Naive thymus-derived CD8-positive, alpha-beta T cell (primary cell): ENCODE measurements at places on chromosomes 7 and 10.
A peak's percentile ranks its signal among the peaks of the same experiment; 100 is the strongest.

GRCh38 chr7:129166745-129167144, 21.7 kb upstream of the SMO start:
- no peak for DNase-seq

- no peak for DNase-seq
Observed at GRCh38 chr10:27618036-27618615, 114.0 kb downstream of the RAB18 start.

DNA sequence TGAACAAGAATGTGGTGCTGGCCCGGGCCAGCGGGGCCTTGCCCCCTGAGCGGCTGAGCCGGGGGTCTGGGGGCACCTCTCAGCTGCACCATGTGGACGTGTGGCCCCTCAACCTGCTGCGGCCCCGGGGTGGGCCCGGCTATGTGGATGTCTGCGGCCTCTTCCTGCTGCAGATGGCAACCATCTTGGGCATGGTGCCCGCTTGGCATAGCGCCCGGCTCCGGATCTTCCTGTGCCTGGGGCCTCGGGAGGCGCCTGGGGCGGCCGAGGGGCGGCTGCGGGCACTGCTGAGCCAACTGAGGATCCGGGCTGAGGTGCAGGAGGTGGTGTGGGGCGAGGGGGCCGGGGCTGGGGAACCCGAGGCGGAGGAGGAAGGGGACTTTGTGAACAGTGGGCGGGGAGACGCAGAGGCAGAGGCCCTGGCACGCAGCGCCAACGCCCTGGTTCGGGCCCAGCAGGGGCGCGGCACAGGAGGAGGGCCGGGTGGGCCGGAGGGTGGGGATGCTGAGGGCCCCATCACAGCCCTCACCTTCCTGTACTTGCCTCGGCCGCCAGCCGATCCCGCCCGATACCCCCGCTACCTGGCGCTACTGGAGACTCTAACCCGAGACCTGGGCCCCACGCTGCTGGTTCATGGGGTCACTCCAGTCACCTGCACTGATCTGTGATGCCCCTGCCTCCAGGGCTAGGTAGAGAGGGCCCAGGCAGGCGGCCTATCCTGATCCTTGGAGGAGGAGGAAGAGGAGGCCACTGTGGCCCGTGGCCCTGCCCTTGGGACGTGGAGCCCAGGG, 1.1 kb upstream of the TRIP6 start:
- peak; percentile 39 for DNase-seq

- DNase-seq, result no peak
Observed at GRCh38 chr10:24690961-24691512, 32.6 kb downstream of the ARHGAP21 start.

- no peak for DNase-seq
Observed at GRCh38 chr7:129454249-129454551, 20.0 kb downstream of the STRIP2 start.

DNA sequence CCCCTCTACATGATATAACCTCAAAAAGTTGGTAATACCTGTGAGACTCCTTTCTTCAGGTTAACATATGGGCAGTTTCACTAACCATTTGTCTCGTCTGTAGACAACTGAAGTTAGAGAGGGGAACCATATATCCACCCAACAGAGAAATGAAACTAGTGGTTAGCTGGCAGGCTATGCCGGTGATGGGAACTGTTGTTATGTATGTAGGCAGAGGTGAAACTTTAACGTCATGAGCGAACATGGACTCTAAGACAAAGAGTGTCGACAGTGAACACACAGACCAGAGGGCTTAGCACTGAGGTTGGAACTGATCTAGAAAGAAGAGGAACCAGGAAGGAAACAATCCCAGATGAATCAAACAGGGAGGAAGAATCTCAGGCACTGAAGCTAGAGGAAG, 112.4 kb downstream of the ELMO1 start:
- DNase-seq, result no peak

GRCh38 chr7:120538335-120538734, 265.4 kb downstream of the KCND2 start:
- no peak for DNase-seq

- peak; percentile 35 for DNase-seq
Observed at GRCh38 chr10:1380088-1380671, 324.0 kb downstream of the WDR37 start.

GRCh38 chr10:117476716-117477115, 65.8 kb upstream of the EMX2 start:
- DNase-seq, result no peak

- no peak for DNase-seq
Observed at GRCh38 chr7:45073786-45074527, 14.8 kb downstream of the NACAD start.

DNA sequence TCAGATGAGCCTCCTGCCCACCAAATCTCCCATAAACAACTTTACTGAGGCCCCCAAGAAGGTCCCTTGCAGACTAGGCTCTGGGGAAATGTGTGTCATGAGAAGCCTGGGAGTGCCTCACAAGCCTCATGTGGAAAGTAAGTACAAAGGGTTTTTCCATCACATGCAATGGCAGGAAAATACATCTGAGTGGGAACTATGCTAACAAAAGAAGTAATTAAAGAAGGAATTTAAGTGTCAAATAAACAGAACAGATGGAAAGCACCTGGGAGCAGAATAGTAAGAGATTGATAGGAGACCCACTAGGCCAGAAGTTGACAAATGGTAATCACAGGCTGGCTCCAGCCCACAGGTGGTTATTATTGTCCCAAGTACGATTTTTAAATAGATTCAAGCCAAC, 20.5 kb downstream of the GSAP start:
- no peak for DNase-seq

GRCh38 chr10:118439824-118440223, 97.7 kb upstream of the FAM204A start:
- no peak for DNase-seq

- no peak for DNase-seq
Observed at GRCh38 chr7:289209-289755, 688 bp upstream of the FOXL3 start.

DNA sequence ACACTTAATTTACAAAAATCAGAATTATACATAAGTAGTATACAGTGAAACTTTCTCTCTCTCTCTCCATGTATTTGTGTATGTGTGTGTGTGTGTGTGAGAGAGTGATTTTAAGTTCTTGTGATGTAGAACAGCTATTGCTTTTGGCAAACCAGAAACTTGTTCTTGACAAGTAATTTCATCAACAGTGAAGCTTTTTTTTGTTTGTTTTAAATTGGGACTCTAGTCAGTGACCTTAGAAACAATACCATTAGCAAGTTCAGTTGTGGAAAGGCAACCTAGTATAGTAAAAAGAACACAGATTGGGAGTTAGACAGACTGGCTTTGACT, 319.1 kb downstream of the PTEN start:
- DNase-seq, result no peak

GRCh38 chr7:121797657-121798452, 75.1 kb upstream of the PTPRZ1 start:
- DNase-seq, result no peak

GRCh38 chr7:26311798-26312197, 20.1 kb downstream of the SNX10 start:
- no peak for DNase-seq

GRCh38 chr7:77266291-77266794, 66.7 kb upstream of the FGL2 start:
- no peak for DNase-seq

DNA sequence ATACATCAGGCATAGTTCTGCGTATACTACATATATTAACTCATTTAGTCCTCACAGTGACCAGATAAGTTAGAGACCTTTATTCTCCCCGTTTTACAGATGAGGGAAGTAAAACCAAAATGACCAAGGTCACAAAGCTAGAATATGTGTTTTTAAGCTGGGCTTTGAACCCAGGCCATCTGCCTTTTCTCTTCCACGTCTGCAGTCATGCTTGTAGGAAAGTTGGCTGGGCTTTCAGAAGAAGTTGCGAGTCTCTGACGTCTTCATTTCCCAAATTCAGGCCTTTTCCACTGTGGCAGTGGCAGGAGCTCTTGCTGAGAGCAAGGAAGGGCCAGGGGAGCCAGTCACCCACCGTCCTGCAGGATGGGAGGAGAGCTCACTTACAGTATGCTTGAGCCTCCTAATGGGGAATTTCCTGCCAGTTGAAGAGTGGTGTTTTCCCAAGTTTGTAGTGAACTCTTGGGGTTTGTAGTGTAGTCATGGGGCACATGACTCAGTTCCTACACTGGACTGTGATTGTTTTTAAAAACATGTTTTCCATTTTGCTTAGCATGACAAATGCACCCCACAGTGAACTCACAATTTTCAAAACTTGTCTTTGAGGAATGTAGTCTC, 34.2 kb downstream of the CYP17A1 start:
- no peak for DNase-seq

GRCh38 chr10:127498087-127498486, 51.0 kb upstream of the NPS start:
- no peak for DNase-seq

GRCh38 chr10:130782467-130782866, 529.1 kb downstream of the TCERG1L start:
- no peak for DNase-seq

GRCh38 chr10:93080350-93081046, 6.8 kb downstream of the CYP26A1 start:
- DNase-seq, result peak; percentile 67
